ENCODE measurements at places on chromosomes 11 and 22.

- H3K36me3 ChIP-seq = no peaks in the 10 kb centered on the region
- DNase-seq = peak; percentile 35
- H3K27me3 ChIP-seq = peaks cover 12% of the 10 kb centered on the region
- no peak overlapping the region for H3K4me3 ChIP-seq
- no peaks in the 10 kb centered on the region for H3K4me1 ChIP-seq
- no peak overlapping the region for H3K27ac ChIP-seq
Measured at GRCh38 chr11:107683807-107684206, 28.0 kb downstream of the SLN start.

- H3K27me3 ChIP-seq = no peaks in the 10 kb centered on the region
- no peaks in the 10 kb centered on the region for H3K4me1 ChIP-seq
- no peak for DNase-seq
Measured at GRCh38 chr11:47331454-47332302, 20.8 kb downstream of the MYBPC3 start.

DNA sequence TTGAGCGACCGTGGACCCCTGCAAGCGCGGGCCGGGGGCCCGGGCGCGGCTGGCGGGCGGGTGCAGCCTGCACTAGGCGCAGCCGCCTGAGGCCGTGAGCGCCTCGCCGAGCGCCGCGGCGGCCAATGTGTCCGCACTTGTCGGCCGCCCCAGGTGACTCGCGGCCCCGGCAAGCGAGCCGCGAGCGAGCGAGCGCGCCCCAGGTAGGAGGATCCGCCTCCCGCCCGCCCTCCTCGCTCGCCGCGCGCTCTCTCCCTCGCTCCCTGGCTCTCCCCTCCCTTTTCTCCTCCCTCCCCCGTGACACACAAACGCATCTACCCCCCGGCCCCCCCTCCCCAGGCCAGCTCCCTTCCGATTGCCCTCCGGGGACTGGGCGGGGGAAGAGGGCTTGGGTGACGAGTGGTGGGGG, at the start of gene WNT7B:
TSS of gene WNT7B (minus strand) at position 160 of the 409 bp plus-strand sequence. CDS start 408 bp downstream, outside the sequence.
- no peaks in the 10 kb centered on the region for H3K36me3 ChIP-seq
- H3K27ac ChIP-seq = no peak within 1 kb of the TSS
- H3K27me3 ChIP-seq = no peaks in the 10 kb centered on the region
- peak; percentile 62 for DNase-seq

DNA sequence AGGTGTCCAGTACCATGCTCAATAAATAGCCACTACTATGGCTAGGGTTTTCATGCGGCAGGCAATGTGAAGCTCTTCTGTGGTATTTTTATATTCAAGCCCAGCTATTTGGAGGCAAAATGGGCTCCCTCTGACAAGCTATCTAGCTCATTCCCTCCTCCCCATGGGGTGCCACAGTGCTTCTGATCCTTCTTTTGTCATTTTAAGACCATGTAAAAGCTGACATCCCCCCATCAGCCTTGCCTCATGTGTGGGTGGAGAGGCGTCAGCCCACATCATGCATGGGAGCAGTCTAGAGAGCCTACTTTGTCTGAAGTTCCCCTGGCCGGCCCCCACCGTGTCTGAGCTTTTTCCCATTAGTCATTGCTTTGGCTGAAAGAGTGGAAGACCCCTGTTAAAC, 59.8 kb downstream of the NAV2 start:
- no peak for DNase-seq
- peaks cover 19% of the 10 kb centered on the region for H3K4me1 ChIP-seq
- H3K27me3 ChIP-seq = no peaks in the 10 kb centered on the region
- H3K4me3 ChIP-seq = no peak overlapping the region

DNA sequence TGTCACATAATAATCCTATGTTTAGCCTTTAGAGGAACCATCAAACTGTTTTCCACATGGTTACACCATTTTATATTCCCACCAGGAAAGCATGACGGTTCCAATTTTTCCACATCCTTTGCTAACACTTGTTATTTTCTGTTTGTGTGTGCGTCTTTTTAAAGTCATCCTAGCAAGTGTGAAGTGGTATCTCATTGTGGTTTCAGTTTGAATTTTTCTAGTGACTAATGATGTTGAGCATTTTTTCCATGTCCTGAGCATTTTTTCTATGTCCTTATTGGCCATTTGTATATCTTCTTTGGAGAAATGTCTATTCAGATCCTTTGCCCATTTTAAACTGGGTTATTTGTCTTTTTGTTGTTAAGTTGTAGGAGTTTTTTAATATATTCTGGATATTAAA, 53.7 kb upstream of the DEPDC7 start:
- peaks cover 35% of the 10 kb centered on the region for H3K36me3 ChIP-seq
- H3K4me3 ChIP-seq = no peak overlapping the region
- no peaks in the 10 kb centered on the region for H3K4me1 ChIP-seq

- H3K4me3 ChIP-seq = no peak overlapping the region
- no peak for DNase-seq
- H3K36me3 ChIP-seq = no peaks in the 10 kb centered on the region
- peaks cover 5% of the 10 kb centered on the region for H3K4me1 ChIP-seq
- H3K27me3 ChIP-seq = no peaks in the 10 kb centered on the region
- no peak overlapping the region for H3K27ac ChIP-seq
Measured at GRCh38 chr22:44314425-44315067, 1.8 kb upstream of the SHISAL1 start.

- H3K36me3 ChIP-seq = no peaks in the 10 kb centered on the region
- no peaks in the 10 kb centered on the region for H3K27me3 ChIP-seq
- DNase-seq = peak; percentile 67
- peak overlapping the region; percentile 47 for H3K4me3 ChIP-seq
- H3K27ac ChIP-seq = peak overlapping the region; percentile 90
- H3K4me1 ChIP-seq = peaks cover 10% of the 10 kb centered on the region
Measured at GRCh38 chr11:61061081-61061826, 41.0 kb upstream of the CD5 start.

DNA sequence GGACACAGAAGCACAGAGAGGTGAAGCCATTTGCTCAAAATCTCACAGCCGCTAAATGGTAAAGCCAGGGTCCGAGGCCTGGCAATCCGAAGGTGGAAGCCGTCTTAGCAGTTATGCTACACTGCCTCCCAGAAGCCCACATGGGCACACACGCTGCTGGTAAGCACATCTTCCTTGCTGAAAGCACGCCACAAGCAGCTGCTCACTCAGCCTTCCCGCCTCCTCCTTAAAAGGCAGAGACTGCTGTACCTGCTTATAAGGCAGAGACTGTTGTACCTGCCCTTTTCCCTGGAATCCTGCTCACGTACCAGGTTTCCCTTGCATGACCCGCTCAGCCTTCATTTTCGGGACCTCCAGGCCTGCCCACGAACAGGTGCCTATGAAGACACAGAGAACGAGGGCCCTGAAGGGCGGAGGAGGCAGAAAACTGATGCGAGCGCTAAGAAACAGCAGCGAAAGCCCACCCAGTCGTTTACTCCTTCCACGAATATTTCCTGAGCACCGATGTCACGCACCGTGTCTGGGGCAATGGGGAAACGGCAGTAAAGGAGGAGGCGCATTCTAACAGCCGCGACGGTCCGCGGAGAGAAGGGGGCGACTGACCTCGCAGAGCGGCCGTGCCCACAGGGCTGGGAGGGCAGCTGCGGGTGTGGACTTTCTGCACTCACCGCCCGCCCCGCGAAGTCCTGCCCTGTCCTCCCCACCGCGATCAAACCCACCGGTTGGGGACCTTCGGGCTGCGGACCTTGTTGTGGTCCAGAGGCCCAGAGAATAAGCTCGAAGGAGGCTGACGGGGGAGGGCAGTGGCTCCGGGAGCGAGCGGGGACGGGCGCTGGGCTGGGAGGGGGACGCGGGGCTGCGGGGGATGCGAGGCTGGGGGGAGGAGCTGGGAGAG, 13.0 kb downstream of the SPATA19 start:
- no peaks in the 10 kb centered on the region for H3K4me1 ChIP-seq
- H3K27ac ChIP-seq = no peak overlapping the region
- H3K27me3 ChIP-seq = peaks cover 21% of the 10 kb centered on the region
- no peaks in the 10 kb centered on the region for H3K36me3 ChIP-seq
- no peak for DNase-seq

GRCh38 chr11:121596195-121597155, 143.7 kb upstream of the SORL1-AS1 start:
- no peak overlapping the region for H3K4me3 ChIP-seq
- DNase-seq = peak; percentile 35
- H3K27ac ChIP-seq = peak overlapping the region; percentile 69
- H3K36me3 ChIP-seq = peaks cover 12% of the 10 kb centered on the region
- H3K27me3 ChIP-seq = no peaks in the 10 kb centered on the region
- peaks cover 30% of the 10 kb centered on the region for H3K4me1 ChIP-seq

GRCh38 chr22:41856469-41856868, 23.6 kb downstream of the SREBF2 start:
- peak overlapping the region; percentile 81 for H3K27ac ChIP-seq
- H3K4me1 ChIP-seq = peaks cover 29% of the 10 kb centered on the region
- H3K27me3 ChIP-seq = no peaks in the 10 kb centered on the region
- H3K36me3 ChIP-seq = peaks cover 25% of the 10 kb centered on the region

DNA sequence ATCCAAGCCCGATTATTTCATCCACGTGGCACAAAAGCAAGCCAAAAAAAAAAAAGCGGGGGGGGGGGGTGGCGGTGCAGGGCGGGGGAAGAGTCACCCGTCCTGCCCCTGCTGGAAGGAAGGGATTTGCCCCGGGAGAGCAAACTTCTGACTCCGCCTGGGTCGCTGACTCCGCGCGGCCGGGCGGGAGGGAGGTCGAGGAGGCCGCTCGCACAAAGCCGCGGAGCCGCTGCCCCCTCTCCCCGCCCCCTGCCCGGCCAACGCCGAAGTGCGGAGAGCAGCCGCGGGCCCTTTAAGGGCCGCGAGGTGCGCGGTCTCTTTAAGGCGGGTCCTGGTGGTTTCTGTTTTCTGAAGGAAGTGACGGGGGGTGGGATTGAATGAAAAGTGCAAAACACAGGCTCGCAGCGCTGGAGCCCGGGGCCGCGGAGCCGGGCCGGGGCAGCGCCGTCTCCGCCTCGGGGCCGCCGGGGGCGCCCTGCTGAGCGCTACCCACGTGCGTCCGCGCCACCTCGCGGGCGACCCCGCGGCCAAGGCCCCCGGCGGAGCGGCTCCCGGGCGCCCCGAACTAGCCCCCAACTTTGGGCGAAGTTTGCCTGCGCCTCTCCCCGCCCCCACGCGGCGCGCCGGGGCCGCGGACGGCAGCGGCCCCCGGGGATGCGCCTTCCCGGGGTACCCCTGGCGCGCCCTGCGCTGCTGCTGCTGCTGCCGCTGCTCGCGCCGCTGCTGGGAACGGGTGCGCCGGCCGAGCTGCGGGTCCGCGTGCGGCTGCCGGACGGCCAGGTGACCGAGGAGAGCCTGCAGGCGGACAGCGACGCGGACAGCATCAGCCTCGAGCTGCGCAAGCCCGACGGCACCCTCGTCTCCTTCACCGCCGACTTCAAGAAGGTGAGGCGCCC, at the start of gene OAF:
TSS of gene OAF (plus strand) at position 407 of the 896 bp plus-strand sequence. CDS start at position 655, 248 bp downstream.
- peak; percentile 90 for DNase-seq
- no peaks in the 10 kb centered on the region for H3K27me3 ChIP-seq
- peaks cover 43% of the 10 kb centered on the region for H3K4me1 ChIP-seq
- peak within 1 kb of the TSS; percentile 59 for H3K27ac ChIP-seq
- no peaks in the 10 kb centered on the region for H3K36me3 ChIP-seq

- H3K27me3 ChIP-seq = no peaks in the 10 kb centered on the region
- no peaks in the 10 kb centered on the region for H3K36me3 ChIP-seq
- DNase-seq = no peak
- no peak overlapping the region for H3K27ac ChIP-seq
Measured at GRCh38 chr22:25669253-25670069, 72.5 kb upstream of the MYO18B start.

DNA sequence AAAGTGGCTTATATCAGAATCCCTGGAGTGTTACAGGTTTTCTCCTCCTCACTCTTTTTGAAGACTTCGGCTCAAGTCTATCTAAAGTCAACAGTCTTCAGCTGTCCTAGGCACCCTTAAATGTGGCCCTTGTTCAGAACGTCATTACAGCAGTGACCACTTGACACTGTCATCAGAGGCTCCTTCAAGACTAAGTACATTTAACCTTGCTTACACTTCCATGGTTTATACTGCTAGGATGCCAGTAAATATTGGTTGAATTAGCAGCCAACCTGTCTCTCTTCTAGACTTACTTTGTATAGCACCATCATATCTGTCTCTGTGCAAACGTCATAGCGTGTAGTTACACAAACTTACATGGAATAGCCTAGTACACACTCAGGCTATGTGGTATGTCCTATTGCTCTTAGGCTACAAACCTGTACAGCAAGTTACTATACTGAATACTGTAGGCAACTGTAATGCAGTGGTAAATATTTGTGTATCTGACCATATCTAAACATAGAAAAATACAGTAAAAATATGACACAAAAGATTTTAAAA, 13.3 kb upstream of the C11orf91 start:
- peaks cover 91% of the 10 kb centered on the region for H3K36me3 ChIP-seq
- DNase-seq = no peak
- H3K27me3 ChIP-seq = no peaks in the 10 kb centered on the region
- H3K4me1 ChIP-seq = peaks cover 21% of the 10 kb centered on the region
- H3K27ac ChIP-seq = peak overlapping the region; percentile 42

DNA sequence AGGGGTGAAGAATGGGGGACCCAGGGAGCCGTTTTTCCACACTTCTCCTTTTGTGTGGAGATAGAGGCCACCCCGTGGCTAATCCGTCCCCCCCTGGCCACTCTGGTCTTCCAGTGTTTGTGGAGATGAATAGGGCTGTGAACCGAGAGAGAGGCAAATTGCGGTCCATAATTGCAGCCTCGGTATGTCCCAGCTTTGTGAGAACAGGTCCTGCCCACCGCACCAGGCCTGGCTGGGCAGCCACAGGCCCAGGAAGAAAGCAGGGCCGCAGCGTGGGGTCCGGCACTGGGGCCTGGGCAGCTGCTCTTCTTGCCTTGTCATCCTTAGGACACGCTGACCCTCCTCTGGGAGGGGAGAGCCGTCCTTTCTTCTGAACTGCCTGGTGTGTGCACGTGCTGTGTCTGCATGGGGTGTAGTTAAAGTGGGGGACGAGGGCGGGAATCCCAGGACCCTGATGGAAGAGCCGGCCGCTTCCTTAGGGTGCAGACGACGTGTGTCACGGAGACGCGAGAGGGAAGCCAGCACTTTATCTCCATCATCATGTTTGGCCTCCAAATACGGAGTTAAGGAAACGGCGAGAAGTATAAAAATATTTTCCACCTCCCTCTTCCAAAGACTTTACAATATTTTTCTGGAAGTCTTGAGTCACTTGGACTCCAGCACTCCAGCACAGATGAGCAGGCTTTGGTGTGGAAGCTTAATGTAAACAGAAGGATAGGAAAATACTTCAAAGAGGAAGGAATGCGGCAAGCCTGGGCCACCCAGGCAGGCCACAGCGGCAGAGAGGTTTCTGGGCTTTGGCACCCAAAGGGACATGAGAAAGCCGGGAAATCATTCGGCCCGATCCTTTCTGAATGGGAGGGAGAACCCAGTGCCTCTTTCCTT, 1248.4 kb downstream of the BRD1 start:
- no peak overlapping the region for H3K4me3 ChIP-seq
- no peak overlapping the region for H3K27ac ChIP-seq
- H3K4me1 ChIP-seq = no peaks in the 10 kb centered on the region
- DNase-seq = no peak

GRCh38 chr11:123674297-123674696, 19.9 kb upstream of the SCN3B start:
- H3K36me3 ChIP-seq = no peaks in the 10 kb centered on the region
- H3K4me3 ChIP-seq = no peak overlapping the region
- peaks cover 11% of the 10 kb centered on the region for H3K4me1 ChIP-seq
